ENCODE measurements at places on chromosomes 11 and 22. TPM values are rescaled to one million over a fixed set of nuclear protein-coding genes. Genes with fewer than 3 reads are reported as not detected.

The NEU3 gene
- 8.4 TPM for total RNA-seq

DNA sequence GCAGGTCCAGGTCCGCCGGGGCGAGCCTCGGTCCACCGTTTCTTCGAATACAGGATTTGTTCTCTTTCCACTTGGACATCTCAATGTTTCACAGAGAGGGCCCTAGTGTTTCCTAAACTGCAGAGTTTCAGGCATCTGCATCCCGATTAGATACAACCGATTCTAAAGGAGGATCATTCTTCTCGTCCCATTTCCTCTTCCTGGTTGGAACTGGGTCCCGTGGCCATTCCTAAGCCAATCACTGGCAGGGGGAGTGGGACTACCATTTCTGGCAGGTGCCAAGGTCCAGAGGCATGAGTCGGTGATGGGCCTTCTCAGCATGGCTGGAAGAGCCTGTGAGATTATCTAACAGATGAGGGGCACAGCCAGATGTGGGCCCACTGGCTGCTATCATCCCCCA is 68.9 kb downstream of the ELFN2 start:
- no peak overlapping the region for H3K4me3 ChIP-seq
- H3K27me3 ChIP-seq: no peaks in the 10 kb centered on the region
- H3K27ac ChIP-seq: no peak overlapping the region
- H3K4me1 ChIP-seq: no peaks in the 10 kb centered on the region

DNA sequence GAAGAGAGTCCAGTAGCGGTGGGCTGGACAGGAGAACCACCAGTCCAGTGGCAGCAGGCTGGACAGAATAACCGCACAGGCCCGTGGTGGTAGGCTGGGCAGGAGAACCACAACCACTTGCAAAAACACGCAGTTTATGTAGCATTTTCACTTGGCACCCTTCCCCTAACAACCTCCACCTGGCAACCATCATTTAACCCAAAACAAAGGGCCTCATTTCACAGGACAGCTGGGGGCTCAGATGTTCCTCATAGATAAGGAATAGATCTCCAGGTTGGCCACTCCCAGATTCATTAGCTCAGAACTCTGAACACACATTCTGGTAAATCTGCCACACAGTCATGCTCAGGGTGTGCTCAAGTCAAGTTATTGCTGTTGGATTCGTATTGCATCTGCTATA is 41.2 kb downstream of the SYTL2 start:
- no peak overlapping the region for H3K4me3 ChIP-seq
- no peaks in the 10 kb centered on the region for H3K27me3 ChIP-seq
- H3K4me1 ChIP-seq: no peaks in the 10 kb centered on the region

- H3K4me3 ChIP-seq: no peak overlapping the region
- DNase-seq: peak; percentile 93
- H3K36me3 ChIP-seq: peaks cover 12% of the 10 kb centered on the region
- H3K27me3 ChIP-seq: no peaks in the 10 kb centered on the region
These were observed 50.3 kb downstream of the TEAD1 start for GRCh38 chr11:12724301-12725054.

DNA sequence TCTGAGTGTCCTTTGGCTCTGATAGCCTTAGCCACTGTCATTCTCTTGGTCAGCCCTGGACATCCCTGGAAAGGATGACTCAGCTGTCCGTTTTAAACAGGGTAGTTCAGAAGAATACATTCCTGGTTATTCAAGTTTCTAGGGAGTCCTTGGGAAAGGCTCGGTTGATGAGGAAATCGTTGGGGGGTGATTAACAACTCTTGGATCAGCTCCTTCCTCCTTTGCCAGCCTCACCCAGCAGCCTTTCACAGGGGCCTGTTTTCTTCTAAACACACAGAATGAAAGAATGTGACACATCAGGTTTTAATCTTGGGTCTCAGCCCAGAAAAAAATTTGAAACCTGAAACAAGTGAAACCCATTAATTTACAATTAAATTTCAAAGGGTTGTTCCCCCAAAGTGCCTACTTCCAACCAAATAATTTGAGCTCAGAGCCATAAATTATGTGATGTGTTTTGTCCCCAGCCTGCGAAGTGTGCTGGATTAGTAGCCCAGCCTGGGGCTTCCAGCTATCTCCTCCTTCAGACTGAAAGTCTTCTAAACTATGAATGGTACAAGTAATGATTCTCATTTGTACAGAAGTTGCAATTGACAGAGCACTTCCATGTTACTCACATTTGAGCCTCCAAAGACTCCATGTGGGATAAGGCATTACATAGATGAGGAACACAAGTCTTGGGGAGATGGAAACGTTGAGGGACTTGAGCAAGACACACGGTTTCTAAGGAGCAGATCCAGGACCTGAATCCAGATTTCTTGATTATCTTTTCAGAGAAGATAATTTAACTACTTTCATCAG is 19.3 kb upstream of the MRGPRX2 start:
- no peaks in the 10 kb centered on the region for H3K36me3 ChIP-seq
- H3K4me1 ChIP-seq: no peaks in the 10 kb centered on the region
- H3K27ac ChIP-seq: no peak overlapping the region

DNA sequence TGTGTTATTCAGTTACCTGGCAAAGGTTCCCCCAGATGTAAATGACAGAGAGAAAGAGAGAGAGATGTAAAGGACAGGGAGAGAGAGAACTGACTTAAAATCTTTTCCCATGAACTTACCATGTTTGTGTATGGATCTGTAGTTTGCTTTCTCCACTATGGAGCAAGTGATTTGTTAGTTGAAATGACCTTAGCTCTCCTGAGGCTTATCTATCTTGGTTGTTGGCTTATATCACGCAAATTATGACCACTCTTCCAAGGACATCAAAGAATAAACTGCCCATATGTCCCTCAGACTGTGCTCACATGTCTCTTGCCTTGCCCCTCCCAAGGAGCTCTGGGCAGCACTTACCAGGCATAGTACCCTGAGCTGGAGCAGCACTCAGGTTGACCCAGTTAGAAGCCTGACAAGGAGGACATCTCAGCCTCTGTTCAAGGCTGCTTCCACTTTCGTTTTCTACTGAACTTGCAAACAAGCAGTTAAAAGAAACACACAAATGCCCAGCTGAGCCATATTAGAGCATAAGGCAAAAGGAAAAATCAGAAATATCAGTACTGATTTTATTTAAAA is 95.3 kb upstream of the RCN1 start:
- H3K27ac ChIP-seq: no peak overlapping the region
- H3K4me1 ChIP-seq: no peaks in the 10 kb centered on the region
- H3K27me3 ChIP-seq: peaks cover 3% of the 10 kb centered on the region
- H3K4me3 ChIP-seq: no peak overlapping the region
- no peak for DNase-seq
- no peaks in the 10 kb centered on the region for H3K36me3 ChIP-seq

The DDX25 gene
- 3.3 TPM for total RNA-seq

The TRPM5 gene
- 0.09 TPM for total RNA-seq

DNA sequence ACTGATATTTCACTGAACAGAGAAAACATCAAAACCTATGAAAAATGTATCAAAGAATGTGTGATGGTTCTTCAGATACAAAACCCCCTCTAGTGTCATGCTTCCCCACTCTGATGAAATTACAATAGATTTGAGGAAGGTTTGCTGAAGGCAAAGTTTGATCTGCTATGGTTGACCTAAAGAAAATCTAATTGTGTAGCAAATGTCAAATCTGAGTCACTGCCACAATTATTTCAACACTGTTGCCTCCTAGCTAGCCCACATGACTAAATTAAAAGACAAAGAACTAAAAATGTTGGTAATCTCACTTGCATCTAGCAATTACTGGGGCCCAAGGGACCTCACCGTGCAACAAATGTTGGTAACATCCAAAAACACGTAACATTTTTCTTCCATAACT is 728.0 kb downstream of the DLG2 start:
- H3K27ac ChIP-seq: no peak overlapping the region
- H3K4me1 ChIP-seq: no peaks in the 10 kb centered on the region
- H3K27me3 ChIP-seq: no peaks in the 10 kb centered on the region
- H3K36me3 ChIP-seq: no peaks in the 10 kb centered on the region
- no peak overlapping the region for H3K4me3 ChIP-seq

- peaks cover 22% of the 10 kb centered on the region for H3K36me3 ChIP-seq
- no peaks in the 10 kb centered on the region for H3K4me1 ChIP-seq
- H3K27ac ChIP-seq: no peak overlapping the region
- no peaks in the 10 kb centered on the region for H3K27me3 ChIP-seq
These were observed 45.3 kb downstream of the ZBTB44 start for GRCh38 chr11:130269326-130269943.

DNA sequence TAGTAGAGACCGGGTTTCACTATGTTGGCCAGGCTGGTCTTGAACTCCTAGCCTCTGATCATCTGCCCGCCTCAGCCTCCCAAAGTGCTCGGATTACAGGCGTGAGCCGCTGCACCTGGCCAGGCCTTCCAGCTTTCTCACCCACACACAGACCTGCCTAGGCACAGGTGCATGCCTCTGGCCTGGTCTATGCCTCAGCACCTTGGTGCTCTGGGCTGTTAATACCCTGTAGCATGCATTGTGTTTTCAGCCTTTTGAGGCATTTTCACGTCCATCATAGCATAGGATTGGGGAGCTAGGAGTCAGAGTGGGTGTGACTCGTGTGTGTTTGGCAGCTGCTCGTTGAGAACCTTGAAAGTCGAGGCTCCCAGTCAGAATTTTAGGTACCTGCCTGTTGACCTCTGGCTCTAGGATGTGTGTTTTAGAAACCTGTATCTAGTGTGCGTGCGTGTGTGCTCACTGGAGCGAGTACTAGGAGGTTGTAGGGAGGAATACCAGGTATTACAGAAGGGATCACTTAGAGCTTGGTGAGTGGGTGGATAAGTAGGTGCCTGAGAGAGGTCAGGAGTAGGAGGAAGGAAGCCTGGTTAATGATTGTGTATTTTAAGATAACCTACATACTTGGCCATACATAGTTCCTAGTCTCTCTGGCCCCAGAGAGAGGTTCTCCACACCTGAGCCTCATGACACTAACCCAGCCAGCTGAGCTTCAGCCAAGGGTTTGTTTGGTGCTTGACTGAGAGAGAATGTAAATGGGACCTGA is 20.0 kb downstream of the CRKL start:
- H3K4me3 ChIP-seq: peak overlapping the region; percentile 14
- DNase-seq: no peak
- H3K27me3 ChIP-seq: no peaks in the 10 kb centered on the region
- peaks cover 64% of the 10 kb centered on the region for H3K36me3 ChIP-seq
- no peak overlapping the region for H3K27ac ChIP-seq

The LUZP2 gene
- total RNA-seq: 1.4 TPM

GRCh38 chr11:8671193-8671612 is 11.3 kb downstream of the TRIM66 start:
- H3K4me3 ChIP-seq: peak overlapping the region; percentile 54
- H3K4me1 ChIP-seq: peaks cover 12% of the 10 kb centered on the region
- peak; percentile 92 for DNase-seq
- H3K36me3 ChIP-seq: no peaks in the 10 kb centered on the region
- peak overlapping the region; percentile 99 for H3K27ac ChIP-seq

GRCh38 chr11:8097926-8098325 is 16.9 kb downstream of the TUB start:
- no peak overlapping the region for H3K4me3 ChIP-seq
- no peaks in the 10 kb centered on the region for H3K27me3 ChIP-seq
- DNase-seq: no peak

The MYO7A gene
- 3.6 TPM for total RNA-seq

DNA sequence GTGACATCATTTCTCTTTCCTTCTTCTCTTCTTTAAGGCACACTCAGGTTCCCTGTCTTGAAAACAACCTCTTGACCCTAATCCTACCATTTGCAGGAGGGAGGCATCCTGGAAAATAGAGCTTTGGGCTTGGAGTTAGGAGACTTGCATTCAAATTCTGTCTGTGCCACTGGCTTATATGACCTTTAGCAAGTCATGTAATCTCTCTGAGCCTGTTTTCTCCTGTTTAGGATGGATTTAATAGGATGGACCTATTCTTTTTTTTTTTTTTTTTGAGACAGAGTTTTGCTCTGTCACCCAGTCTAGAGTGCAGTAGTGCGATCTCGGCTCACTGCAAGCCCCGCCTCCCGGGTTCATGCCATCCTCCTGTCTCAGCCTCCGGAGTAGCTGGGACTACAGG is 25.1 kb upstream of the CCDC134 start:
- DNase-seq: no peak
- H3K27ac ChIP-seq: no peak overlapping the region
- H3K27me3 ChIP-seq: peaks cover 24% of the 10 kb centered on the region
- no peaks in the 10 kb centered on the region for H3K4me1 ChIP-seq
- no peaks in the 10 kb centered on the region for H3K36me3 ChIP-seq
- no peak overlapping the region for H3K4me3 ChIP-seq

- no peak overlapping the region for H3K27ac ChIP-seq
- H3K27me3 ChIP-seq: no peaks in the 10 kb centered on the region
- H3K4me3 ChIP-seq: no peak overlapping the region
These were observed 23.4 kb downstream of the LDHAL6A start for GRCh38 chr11:18479063-18479462.

DNA sequence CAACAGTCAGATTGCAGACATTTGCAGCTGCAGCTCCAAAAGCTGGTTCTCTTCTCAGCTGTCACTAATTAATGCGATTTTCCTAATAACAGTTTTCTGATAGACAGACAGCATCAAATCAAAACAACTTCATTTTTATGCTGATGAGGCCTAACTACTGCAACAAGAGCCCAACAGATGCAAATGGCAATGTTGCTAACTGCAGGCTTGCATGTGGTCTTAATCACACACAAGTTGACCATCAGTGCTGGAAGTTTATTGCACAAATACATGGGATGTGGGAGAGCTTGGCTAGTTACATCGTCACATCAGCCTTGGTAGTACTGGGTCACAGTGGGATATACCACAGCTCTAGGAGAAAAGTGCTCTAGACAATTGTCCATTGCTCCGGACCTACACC is 99.2 kb downstream of the SPON1 start:
- H3K36me3 ChIP-seq: no peaks in the 10 kb centered on the region
- H3K4me1 ChIP-seq: no peaks in the 10 kb centered on the region
- H3K27ac ChIP-seq: no peak overlapping the region
- H3K27me3 ChIP-seq: peaks cover 23% of the 10 kb centered on the region

The OR9Q2 gene
- not detected for total RNA-seq

DNA sequence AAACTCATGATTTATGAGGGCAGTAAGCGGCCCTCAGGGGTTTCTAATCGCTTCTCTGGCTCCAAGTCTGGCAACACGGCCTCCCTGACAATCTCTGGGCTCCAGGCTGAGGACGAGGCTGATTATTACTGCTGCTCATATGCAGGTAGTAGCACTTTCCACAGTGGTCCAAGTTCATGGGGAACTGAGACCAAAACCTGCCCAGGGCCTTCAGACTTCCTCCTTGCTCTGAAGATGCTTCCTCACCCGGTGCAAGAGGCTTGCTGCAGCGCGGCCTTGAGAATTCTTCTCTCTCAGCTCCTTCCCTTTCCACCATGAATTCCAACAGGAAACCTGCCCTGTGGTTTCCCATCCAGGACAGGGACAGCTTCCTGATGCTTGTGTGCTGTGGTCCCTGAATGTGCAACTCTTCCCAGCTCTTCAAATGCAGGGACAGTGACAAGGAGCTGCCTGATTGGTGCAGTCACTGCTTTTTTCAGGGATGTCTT is 53.9 kb downstream of the GGTLC2 start:
- no peak overlapping the region for H3K27ac ChIP-seq
- H3K27me3 ChIP-seq: peaks cover 11% of the 10 kb centered on the region
- no peak overlapping the region for H3K4me3 ChIP-seq
- H3K36me3 ChIP-seq: no peaks in the 10 kb centered on the region

DNA sequence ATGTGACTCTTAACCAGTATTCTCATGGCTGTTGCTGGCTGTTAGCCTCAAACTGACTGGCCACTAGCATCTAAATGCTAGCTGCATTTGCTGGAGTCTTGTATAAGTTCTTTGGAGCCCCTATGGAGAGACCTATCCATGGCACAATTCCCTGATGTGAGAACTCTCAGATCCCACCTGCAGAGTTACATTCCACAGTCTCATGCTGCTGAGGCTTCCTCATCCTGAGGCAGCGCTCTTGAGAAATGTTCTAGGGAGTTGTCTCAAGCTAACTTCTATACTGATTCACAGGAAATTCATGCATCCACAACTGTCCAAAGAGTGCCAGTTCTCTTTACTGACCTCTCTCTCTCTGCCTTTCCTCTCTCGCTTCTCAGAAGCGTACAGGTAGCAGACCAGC is 218.0 kb upstream of the PITPNB start:
- H3K27ac ChIP-seq: no peak overlapping the region
- no peak overlapping the region for H3K4me3 ChIP-seq
- no peaks in the 10 kb centered on the region for H3K4me1 ChIP-seq
- DNase-seq: peak; percentile 73
- no peaks in the 10 kb centered on the region for H3K36me3 ChIP-seq

The TREH gene
- total RNA-seq: not detected
